ENCODE measurements at places on chromosomes 2 and 18.

DNA sequence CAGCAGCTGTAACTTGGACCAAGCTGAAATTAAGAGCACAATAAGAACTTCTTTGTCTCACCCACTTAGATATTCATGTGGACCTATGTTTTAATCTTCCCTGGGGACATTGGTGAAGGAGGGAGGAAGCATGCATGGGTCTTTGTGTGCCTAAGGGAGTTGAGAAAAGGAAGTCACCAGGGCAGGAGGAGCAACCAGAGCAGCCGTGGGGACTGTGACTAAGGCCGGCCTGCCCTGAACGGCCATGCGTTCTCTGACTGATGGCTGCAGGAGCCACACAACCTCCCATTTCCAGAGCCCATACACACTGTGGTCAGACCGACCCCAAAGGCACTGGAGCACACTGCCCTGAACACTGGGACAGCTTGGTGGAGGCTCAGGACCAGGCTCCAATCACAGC, 43.7 kb upstream of the SLC35G4 start:
- DNase-seq, result no peak

DNA sequence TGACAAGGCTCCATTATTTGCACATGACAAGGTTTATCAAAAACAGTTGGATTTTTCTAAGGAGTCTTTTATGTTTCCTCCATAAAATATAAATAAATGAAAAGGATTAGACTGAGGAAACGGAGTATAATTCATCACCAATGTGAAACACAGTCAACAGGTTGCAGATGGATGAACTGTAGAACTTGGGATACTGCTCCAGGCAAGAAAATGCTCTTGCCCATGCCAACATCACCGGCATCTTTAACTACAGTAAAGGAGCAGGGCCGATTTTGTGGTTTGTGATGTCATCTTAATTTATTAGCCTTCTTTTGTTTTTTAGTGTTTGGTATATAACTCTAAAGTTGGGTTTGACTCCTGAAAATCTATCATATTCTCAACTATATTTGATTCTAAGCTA, 577.3 kb downstream of the EPHA4 start:
- DNase-seq, result no peak

- DNase-seq, result no peak
Measured at GRCh38 chr18:8584798-8585197, 24.4 kb upstream of the RAB12 start.

DNA sequence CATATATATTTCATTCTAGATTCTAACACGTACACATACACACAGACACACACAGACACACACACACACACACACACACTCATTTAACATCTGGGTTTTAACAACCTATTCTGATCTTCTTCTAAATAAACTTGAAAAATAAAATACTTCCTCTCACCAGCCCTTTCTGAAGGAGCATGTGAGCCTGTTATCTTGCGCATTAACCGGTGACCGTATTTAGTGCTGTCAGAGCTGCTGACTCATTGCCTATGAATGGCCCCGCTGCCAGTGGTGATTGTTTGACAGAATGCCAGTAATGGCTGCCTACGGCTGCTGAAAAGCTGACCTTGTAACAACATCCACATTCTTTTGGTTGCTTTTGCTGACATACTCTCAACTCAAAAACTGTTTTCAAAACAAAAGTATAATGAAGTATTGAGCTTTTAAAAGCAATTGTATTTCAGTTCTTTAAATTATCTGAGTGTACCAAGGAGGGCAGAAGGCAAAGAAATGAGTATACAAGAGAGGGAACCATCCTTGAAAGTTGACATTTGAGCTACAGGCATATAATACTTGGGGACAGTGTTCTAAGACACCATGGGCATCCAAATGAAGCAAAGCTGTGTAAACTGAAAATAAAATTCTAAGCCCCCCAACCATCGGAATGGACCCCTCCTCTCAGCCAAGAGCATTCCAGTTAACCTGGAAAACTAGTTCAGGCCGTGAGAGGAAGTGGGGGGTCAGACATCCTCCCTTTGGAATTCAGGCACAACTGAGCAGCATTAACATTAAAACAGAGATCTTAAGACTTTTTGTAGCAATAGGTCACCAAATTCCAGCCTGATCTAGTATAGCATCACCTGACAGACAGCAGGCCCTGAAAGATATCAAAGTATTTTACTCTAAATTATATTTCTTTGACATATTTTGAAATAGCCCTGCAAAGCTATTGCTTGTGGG, 50.2 kb upstream of the DTNA start:
- peak; percentile 84 for DNase-seq

- no peak for DNase-seq
Measured at GRCh38 chr2:7992612-7993602, 688.9 kb upstream of the ID2 start.

- no peak for DNase-seq
Measured at GRCh38 chr2:107276034-107276433, 390.1 kb upstream of the ST6GAL2 start.

- no peak for DNase-seq
Measured at GRCh38 chr2:138445227-138445626, 56.3 kb upstream of the SPOPL start.

DNA sequence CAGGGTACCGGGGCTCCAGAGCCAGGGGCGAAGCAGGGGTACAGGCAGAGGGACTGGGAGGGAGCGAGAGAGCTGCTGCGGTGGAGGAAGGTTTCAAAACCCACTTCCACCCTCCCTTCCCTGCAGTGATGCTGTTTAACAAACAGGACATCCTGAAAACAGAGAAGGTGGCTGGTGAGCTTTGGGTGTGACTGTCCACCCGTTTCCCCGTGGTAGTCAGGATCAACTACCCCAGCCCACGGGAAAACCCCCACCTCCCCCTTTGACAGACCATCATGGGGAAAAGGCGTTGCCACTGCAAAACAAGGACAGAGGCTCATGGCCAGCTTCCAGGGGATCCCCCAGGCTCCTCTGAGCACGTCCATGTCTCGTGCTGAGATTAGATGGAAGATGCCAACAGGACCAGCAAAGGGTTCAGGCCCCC, 12.9 kb downstream of the TMEM185B start:
- DNase-seq, result no peak

GRCh38 chr2:197803033-197803444, 1.4 kb upstream of the PLCL1 start:
- no peak for DNase-seq

- DNase-seq, result no peak
Measured at GRCh38 chr2:241898463-241899270, 29.1 kb downstream of the RTP5 start.

DNA sequence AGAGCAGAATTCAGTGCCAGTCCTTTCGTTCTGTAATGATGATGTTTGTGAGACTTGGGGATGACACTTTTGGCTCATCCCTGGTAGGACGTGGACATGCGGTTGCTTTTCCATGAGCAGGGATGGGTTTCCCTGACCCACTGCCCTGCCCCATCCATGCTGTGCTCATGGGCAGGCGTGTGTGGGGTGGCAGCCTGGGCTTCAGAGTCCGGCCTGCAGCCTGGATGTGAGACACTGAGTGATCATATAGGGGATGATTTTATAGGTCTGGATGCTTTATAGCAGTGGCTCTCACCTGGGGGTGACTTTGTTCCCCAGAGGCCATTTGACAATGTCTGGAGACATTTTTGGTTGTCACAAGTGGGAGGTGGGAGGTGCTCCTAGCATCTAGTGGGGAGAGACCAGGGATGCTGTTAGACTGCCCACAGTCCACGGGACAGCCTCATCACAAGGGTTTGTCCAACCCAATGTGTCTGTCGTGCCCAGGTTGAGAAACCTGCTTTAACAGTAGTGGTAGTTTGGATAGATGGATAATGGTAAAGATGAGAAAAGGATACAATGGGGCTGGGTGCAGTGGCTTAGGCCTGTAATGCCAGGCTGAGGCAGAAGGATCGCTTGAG, 38.9 kb downstream of the LDLRAD4 start:
- DNase-seq, result no peak

DNA sequence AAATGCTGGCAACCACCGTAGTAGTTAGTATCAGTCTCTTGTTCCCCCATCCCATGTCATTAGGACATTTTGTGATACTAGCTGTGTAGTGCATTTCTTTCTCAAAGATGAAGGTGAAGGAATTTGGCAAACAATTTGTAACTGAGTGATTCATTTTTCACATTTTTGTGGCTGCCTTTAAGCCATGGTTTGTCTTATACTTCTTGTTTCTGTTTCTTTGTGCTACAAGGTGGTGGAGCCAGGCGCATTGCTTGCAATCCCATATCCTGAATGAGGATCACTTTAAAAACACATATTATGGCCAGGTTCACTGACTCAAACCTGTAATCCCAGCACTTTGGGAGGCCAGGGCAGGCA, 40.6 kb downstream of the GPD2 start:
- no peak for DNase-seq

- DNase-seq, result no peak
Measured at GRCh38 chr18:28728891-28729290, 552.0 kb upstream of the CDH2 start.

DNA sequence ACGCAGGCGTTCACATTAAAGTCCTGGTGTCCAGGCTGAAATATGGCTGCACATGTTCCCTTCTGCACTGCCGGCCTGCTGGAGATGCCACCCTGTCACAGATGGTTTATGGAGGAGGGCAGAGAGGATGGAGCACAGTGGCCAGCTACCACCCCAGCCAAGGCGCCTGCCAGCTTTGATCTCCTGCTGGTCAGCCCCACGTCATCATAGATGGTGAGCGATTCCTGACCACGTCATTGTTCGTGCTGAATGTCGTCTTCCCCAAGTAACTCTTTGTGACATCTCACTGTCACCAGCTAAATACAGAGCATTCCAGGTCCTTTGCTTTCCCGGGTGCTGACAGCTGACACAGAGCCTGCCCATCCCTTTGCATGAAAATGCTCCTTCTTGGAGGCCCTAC, 248.3 kb downstream of the TTC32 start:
- no peak for DNase-seq

DNA sequence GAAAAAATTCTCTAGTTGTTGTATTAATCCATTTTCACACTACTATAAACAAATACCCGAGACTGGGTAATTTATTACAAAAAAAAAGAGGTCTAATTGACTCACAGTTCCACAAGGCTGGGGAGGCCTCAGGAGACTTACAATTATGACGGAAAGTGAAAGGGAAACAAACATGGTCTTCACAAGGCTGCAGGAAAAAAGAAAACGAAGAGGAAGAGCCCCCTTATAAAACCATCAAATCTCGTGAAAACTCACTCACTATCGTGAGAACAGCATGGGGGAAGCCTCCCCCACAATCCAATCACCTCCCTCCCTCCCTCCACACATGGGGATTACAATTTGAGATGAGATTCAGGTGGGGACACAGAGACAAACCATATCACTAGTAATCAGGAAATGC, 61.7 kb upstream of the SPTBN1 start:
- no peak for DNase-seq

- no peak for DNase-seq
Measured at GRCh38 chr2:15814946-15815345, 125.4 kb upstream of the MYCN start.

GRCh38 chr2:182867426-182868053, 1.1 kb upstream of the FRZB start:
- DNase-seq, result no peak

DNA sequence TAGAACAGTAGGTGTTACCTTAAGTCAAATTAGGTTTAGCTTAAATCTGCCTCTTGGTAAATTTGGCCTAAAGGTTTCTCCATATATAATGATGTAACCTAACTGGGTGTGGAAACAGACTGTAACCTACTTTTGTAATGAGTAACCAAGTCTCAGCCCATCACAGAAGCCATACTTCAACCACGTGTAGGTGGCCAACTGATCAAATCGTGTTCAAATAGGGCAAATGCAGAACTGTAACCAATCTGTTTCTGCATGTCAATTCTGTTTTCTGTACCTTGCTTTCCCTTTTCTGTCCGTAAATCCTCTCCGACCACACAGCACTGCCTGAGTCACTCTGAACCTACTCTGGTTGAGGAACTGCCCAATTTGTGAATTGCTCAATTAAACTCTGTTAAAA, 34.0 kb upstream of the PLA2R1 start:
- no peak for DNase-seq

GRCh38 chr2:37809525-37809924, 115.6 kb upstream of the RMDN2 start:
- no peak for DNase-seq

- no peak for DNase-seq
Measured at GRCh38 chr2:206260188-206261012, 14.1 kb upstream of the ZDBF2 start.

GRCh38 chr2:5969303-5969702, 277.1 kb downstream of the SOX11 start:
- DNase-seq, result no peak

- DNase-seq, result no peak
Measured at GRCh38 chr2:18896125-18896764, 306.9 kb upstream of the NT5C1B start.

- no peak for DNase-seq
Measured at GRCh38 chr18:62660691-62661090, 54.6 kb upstream of the PHLPP1 start.

DNA sequence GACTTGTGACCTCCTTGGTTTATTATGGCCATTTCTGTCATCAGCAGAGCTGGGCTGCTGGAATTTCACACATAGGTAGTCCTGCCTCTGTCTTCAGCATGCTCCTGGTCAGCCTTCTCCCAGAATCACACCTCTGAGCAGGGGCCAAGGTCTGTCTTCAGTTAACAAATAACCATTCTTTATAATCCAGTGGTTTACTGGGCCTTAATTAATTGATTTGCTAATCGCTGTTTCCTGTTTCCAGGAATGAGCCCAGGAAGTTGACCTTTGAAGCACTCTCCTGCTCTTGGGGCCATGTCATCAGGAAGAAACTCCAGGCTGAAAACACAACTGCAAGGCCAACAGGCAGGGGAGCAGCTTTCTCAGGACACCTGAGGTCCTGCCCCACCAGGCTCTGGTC, 278.5 kb downstream of the SRBD1 start:
- no peak for DNase-seq

- DNase-seq, result no peak
Measured at GRCh38 chr2:28602136-28602660, 106.3 kb downstream of the PLB1 start.

DNA sequence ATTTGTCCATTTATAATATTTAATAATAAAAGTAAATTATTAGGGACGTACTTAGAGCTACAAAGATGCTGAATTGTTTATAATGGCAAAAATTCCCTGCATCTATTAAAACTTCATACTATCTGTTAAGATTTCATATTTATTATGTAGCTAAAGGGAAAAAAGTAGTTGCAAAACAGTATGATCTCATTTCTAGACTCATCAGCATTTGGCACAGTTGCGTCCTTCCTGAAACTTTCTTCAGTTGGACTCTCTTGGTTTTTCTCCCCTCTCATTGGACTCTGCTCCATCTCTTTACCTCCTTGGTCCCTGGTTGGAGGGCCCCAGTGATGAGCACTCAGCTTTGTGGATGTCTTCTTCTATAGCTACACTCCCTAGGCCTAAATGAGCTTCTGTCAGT, 99.6 kb downstream of the TMEM247 start:
- no peak for DNase-seq

DNA sequence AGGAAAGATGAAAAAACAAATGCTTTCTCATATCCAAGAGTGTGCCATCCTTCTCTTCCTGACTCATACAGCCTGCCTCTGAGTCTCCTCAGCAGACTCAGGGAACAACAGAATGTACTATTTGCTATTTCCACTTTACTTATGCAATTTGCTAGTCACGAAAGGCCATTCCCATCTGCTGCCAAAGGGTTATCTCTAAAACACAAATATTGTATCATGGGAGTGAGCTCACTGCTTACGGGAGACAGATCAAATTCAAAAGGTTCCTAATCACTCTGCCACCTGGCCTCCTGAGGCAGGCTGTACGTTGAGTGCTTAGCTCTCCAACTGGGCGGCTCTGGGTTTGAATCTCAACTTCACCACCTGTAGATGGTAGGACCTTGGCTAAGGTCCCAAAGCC, 92.0 kb downstream of the GAREM1 start:
- no peak for DNase-seq
